Urothelium cell line (cell line): ENCODE measurements at places on chromosomes 5 and 9.

DNA sequence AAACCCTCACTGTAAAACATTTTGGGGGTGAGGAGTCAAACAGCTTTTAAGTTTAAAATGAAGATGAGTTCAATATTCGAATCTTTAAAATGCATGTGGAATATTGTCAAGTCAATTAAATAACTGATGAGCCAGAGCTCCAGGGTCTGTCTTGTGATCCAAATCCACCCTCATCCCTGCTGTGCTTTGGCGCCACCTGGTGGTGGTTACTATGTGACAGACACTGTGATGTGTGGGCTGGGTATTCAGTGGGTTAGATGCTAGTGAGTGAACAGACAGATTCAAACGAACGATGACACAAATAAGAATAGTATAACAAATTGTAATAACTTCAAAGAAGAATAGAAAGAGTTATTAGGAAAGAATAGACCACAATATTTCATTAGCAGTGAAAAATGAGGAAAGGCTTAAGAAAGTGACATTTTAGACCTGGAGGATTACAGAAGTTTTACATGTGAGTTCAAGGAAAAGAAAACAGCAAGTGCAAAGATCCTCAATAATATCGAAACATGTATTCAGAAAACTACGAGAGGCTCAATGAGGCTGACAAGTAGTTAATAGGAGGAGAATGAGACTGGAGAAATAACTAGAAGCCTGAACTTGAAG is 51.4 kb upstream of the CHSY3 start:
- DNase-seq: peak; percentile 67

DNA sequence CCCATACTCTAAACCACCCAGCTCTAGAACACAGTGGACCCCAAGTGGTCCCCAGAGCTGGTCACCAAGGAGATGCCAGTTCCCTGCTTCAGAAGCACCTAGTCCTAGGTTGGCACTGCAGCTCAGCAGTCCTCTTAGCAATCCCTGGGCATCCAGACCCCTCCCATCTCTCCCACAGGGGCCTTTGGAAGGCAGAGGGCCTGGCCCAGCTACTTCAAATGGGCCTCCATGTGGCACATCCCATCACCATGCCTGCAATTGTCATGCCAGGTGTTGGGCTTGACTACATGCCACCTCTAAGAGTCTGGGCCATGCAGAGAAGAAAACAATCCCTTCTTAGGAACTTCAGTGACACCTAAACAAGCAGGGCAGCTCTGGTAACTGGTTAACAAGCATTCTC is 14.1 kb downstream of the MACROH2A1 start:
- no peak for DNase-seq

- no peak for DNase-seq
Measured at GRCh38 chr9:22170556-22170955, 161.5 kb upstream of the CDKN2B start.

DNA sequence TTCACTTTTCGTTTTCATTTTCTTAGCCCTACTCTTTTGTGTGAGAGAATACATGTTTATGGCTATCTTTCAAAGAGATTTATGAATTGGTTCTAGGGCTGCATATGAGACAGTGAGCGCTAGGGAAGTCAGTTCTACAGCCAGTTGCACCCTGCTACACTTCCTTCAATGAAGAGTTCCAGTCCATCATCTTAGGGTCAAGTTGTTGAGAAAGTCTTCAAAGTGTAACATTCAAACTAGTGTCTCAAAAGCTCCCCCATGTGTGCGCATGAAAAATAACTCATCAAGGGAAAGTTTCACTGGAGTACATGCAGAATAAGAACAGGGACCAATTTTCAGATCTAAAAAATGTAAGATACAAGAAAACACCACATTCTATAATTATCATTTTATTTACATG is 317.2 kb downstream of the DEPDC1B start:
- DNase-seq: peak; percentile 24

- no peak for DNase-seq
Measured at GRCh38 chr5:76471406-76471805, 68.3 kb downstream of the IQGAP2 start.

DNA sequence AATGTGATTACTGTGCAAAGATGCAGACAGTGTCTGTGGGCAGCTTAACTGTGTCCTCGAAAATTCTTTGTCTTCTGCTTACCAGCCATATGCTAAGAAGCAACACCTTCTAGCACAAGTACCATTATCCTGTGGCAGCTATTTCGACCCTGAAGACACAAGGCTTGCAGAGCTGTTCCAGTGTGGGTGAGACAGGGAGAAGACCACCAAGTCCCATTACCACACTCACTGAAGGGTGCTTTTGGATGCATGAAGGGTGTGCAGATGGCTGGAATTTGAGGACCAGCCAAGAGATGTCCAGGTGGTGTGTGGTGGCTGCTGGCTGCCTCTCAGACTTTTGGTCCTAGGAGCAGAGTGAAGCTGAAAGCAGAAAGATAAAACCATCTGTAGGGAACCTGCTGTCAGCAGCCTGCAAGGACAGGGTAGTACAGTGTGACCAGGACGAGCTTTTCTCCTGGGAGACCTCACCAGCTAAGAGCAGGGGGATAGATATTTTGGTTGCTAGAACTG is 161.8 kb downstream of the ICE1 start:
- DNase-seq: no peak

DNA sequence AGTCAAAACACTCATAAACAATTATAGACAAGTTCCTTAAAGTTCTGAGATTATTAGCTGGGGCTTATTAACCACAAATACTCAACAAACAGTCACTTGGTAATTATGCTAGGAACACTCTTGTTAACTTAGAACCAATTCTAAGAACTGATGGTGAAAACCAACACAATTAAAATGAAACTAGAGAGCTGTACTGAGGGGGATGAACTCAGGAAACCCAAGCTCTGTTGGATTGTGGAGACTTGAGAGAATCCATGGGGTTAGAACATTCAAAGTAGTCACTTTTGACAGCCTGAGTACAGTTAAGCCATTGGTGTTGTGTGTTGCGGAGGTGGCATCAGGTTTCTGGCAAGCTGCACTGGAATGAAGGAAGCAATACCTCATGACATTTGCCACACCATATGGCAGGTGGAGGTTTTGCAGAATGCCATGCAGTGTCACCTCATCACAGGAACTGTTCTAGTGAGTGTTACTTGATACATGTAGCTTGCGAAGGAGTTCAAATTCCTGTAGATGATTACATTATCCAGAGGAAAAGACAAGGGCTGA is 480.9 kb upstream of the CD180 start:
- no peak for DNase-seq

GRCh38 chr5:102295534-102296177 is 428 bp downstream of the SLCO4C1 start:
- no peak for DNase-seq

- DNase-seq: peak; percentile 24
Measured at GRCh38 chr5:171092194-171092593, 216.9 kb upstream of the TLX3 start.

- no peak for DNase-seq
Measured at GRCh38 chr9:96447406-96447805, 2.6 kb upstream of the HABP4 start.

GRCh38 chr9:93829271-93830011 is 125.7 kb downstream of the BARX1 start:
- DNase-seq: no peak

DNA sequence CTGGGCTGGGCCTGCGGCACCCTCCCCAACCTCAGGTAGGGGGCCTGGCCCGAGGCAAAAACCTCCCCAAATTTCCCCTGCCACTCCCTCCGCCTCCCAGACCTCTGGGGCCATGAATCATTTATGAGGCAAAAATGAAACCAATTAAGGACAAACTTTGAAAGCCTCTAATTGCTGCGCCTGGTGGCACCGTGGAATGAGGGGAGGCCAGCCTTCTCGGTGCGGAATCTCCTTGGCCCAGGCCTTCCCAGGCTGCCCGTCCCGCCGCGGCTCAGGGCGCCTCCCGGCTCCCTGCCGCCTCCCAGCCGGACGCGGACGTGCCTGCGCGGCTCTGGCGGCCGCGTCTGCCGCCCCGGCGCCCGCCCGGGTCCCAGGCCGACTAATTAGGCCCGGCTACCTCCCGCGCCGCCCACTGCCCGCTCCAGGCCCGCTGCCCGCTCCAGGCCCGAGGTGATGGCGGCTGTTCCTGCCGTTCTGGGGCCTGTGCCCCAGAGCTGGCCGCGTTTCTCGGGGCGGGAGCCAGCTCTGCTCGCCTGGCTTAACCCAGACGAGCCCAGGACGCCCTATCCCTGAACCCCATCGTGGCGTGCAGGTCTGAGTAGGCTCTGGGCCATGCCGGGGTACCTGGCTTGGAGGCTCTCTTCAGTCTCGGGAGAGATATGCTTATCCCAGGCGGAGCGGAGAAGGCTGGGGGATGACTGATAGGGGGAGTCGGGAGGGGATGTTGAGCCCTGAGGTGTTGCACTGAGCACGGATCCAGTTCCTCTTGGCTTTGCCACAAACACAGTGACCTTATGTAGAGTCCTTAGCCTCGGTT is 20.1 kb downstream of the CXXC5 start:
- DNase-seq: no peak

GRCh38 chr5:140609126-140609525 is 23.8 kb downstream of the CD14 start:
- DNase-seq: no peak

DNA sequence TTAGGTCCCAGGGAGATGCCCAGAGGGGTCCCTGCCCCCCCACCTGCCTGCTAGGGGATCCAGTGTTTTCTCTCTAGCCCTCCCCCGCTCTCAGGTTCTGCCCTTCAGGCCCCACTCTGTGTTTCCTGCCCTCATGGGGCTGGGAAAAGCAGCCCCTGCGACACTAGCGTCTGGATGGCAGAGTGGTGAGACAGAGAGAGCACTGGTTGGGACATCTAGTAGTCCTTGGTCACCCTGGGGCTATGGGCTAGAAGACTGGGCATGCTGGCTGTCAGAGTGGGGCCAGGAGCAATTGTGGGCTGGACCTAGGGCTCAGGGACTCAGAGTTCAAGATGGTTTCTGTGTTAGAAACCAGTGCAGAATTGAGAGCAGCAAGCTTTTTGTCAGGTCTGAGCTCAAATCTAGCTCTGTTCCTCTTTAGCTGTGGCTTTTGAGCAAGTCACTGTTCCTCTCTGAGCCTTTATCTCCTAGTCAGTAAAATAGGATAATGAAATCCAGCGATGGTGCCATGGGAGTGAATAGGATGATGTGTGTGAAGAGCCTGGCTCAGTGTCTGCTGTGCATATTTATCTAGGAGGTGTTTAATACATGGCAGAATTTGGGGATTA is 39.0 kb downstream of the RGS3 start:
- DNase-seq: no peak

DNA sequence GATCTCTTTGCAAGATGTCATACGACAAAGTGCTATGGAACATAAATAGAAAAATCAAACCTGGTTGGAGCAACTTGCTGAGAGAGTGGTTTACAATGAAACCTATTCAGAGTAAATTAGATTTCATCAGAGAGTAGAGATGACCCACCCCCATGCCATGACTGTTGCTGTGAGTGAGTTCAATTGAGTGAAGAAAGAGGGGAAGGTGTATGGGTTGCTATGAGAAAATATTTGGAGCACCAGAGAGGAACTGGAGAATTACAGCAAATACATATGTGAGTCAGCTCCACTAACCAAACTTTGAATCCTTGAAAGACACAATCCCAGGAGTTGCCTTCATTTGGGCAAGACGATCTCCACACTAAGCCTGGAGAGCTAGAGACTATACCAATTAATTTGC is 217.2 kb downstream of the RFX3 start:
- no peak for DNase-seq

- peak; percentile 66 for DNase-seq
Measured at GRCh38 chr5:74342948-74343682, 297.4 kb downstream of the ENC1 start.

DNA sequence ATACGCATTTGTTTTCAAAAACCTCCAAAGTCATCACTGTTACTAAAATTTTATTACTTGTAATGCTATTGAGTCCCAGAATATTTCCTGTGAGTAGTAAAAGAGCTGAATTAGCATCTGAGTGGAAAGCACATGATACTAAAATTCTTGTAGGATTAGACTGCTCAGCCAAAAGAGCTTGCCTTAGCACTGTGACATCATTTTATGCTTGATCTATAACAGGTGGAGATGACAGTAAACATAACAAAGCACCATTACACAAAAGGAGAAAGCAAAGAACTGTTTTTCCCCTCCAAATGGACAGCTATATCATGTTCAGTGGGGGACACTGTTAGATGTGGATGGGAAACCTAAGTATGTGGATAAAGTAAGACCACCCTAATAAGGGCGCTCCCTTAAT is 5.8 kb upstream of the JAK2 start:
- DNase-seq: no peak

- peak; percentile 45 for DNase-seq
Measured at GRCh38 chr5:10424124-10424731, 17.5 kb upstream of the ROPN1L start.

DNA sequence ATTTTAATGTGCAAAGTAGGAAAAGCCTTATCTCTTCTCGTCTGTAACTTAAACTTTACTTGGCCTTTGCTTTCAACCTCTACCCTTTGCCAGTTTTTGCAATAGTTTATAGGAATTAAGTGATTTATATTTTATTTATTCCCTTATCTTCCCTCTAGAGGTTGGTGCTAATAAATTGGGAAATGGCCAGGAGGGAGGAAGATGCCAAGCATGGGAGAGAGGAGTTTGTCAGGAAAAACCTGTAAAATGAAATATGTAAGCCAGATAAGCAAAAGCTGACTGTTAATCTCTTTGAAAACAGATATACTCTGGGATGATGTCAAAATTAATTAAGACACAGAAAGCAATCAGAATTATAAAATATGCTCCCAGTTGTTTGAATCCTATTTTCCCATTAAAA is 484.5 kb downstream of the NR2F1-AS1 start:
- no peak for DNase-seq

DNA sequence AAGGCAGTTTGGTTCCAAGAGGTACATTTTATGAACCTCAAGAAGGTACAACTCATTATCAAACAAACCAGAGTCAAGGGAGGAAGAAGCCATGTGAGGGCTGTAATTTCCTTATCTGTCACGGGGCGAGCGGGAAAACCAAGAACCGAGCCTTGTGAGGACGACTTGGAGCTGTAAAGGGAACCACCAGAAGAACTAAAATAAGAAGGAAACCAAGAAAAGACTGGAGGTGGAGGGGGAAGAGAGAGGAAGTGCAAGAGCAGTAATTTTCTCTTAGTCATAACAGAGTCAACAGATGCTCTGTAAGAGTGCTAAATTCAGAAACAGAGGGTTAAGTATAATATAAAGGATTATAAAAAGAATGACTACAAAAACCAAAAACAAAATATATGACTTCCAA is 127.1 kb downstream of the DIRAS2 start:
- no peak for DNase-seq

GRCh38 chr5:134082264-134082992 is 32.1 kb upstream of the TCF7 start:
- DNase-seq: no peak

GRCh38 chr5:80076131-80077050 is 41.2 kb downstream of the THBS4 start:
- no peak for DNase-seq

- DNase-seq: no peak
Measured at GRCh38 chr9:100443781-100444768, 17.1 kb downstream of the MSANTD3 start.

- DNase-seq: no peak
Measured at GRCh38 chr9:127722055-127722745, 6.3 kb downstream of the TTC16 start.
